ENCODE measurements at places on chromosomes 5 and 9.
A peak's percentile ranks its signal among the peaks of the same experiment; 100 is the strongest.

DNA sequence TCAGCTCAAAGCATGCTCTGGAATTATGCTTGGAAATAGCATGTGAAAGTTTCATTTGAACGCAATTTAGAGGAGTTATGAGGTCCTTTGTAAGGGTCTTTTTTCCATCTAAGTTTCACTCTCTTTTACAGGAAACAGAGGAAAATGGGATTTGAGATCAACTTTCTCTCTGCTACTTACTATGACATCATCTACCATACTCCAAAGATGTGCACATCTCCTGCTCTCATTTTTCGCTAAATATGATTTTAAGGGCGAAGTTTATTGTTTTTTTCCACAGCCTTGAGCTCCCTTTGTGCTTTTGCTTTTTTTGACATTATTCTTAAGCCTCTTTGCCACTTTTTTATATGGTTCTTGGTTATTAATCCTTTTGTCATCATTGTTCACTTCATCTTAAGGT, 125.6 kb downstream of the NNT start:
- no peak for DNase-seq

DNA sequence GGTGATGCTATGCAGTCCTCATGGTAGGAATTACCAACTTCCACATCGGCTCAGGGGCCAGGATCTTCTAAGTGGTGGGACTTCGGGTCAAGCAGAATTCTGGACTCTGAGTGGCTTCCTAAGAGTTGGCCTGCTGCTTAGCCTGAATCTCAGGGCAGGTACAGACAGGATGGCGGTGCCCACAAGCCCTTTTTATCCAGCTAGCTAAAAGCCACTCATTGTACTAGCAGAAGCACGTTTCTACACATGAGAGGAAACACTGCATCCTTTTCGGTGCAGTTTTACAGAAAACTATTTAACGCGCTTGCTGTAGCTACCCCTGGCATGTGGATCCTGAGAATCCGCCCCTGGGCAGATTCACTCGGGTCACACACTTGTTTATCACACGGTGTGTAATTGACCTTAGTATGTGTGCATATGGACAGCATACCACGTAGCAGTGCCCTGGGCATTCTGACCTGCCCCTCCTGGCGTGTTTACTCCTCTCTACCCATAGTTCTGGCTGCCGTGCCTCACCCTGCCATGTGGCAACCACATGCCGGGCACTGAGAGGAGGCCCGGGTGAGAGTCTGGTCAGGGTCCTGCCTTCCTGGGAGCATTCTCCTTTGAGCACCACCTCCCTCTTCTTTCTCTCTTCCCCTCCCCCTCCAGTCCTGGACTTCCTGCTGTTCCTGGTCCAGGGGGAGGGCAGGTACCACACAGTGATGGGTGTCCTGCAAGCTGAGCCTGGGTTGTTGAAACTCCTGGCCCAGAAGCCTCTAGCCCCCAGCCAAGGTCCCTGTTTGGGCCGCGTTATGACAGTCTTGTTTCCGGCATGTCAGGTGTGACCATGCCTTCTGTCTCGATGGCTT, 65.9 kb downstream of the DAB2IP start:
- DNase-seq: no peak

DNA sequence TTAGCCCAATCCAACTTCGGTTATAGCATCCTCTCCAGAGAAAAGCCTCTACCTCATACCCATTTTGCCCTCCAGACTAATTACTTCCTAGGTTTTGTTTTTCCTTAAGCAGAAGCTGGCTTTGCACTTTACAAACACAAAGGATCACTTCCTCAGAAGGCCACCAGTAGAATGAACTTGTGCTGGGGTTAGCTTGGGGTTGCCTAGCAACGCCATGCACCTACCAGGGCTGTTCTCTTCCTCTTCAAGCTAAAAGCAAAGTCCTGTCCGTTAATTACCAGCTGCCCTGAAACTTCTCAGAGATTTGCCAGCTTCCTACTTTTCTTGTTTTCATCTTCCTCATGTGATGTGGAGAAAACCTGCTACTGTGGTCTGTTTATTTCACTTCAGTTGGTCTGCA, 132.0 kb upstream of the WWC1 start:
- no peak for DNase-seq

- DNase-seq: no peak
These were observed 79.6 kb downstream of the PAPPA start for GRCh38 chr9:116233160-116233530.

GRCh38 chr5:65823845-65824445, 101.9 kb downstream of the NLN start:
- no peak for DNase-seq

- no peak for DNase-seq
These were observed 41.3 kb upstream of the HSPA9 start for GRCh38 chr5:138616508-138616907.

GRCh38 chr9:107989544-107989943, 500.0 kb upstream of the KLF4 start:
- DNase-seq: no peak

GRCh38 chr5:158364367-158364766, 505.4 kb upstream of the CLINT1 start:
- no peak for DNase-seq

GRCh38 chr5:66407765-66408164, 188.4 kb upstream of the MAST4 start:
- no peak for DNase-seq

GRCh38 chr5:27388755-27389154, 350.4 kb upstream of the CDH9 start:
- DNase-seq: no peak

- DNase-seq: no peak
These were observed 37.4 kb downstream of the PRRX2 start for GRCh38 chr9:129702589-129703520.

GRCh38 chr9:131266266-131267229, 9.8 kb downstream of the FAM78A start:
- no peak for DNase-seq

DNA sequence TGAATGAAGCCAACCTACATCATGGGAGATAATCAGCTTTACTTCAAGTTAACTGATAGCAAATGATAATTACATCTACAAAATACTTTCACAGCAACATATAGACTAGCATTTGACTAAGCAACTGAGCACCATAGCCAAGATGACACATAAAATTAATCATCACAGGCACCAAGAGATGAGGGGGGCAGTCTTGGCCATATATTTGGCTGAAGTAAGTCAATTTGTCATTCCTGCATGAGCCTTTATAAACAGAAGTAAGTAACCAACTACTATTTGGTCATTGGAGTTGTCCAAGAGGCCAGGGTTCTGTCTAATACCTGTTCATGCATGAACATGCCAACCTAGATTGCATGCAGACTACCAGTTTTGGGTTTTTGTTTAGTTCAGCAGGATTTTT, 53.6 kb downstream of the PDCD1LG2 start:
- DNase-seq: no peak

- DNase-seq: no peak
These were observed 71.6 kb downstream of the GCNT1 start for GRCh38 chr9:76530458-76531110.

DNA sequence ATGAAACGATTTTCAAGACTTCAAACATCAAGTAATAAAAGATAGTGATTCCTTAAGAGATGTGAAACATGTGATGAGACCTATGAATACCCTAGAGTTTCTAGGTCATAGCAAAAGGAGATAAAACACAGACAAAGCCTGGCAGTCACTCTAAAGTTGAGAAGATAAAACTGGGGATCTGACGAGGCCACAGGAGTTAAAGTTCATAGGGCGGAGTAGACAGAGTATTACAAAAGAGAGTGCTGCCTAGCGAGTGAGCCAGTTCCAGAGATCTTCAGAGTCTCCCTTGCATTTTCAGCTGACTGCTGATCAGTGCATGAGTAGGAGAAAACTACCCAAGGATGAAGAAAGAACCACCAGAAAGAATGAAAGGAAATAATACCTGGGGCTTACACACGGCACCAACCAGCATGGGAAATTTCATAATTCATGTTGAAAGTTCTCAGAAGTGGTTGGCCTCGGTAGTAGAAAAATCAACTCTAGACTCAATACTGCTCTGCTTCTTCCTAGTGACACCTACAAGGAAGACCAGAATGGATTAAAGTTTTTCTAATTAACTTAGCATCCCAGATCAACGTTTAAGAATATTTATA, 30.4 kb downstream of the FBXO4 start:
- DNase-seq: no peak

DNA sequence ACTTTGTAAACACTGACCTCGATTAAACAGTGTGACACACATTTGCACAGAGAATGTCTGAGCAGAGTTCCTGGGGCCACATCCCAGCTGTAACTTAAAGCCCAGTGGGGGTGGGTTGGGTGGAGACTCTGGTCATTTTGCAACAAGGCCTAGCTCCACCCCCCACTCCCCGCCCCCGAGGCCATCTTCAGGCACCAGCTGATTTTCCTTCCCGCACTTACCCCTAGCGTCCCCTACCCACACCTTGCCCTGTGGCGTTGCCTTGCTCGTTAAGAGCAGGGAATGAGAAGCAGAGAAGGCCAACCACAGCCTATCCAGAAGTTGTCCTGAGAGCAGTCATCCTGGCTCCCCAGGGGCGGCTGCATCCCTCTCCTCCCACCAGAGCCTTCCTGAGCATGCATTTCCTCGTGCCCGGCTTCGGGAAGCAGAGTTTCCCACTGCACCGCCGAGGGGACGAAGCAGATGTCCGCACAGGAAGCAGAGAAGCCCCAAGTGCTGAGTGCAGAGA, 101.7 kb upstream of the SARDH start:
- no peak for DNase-seq

GRCh38 chr5:453725-454481, 10.9 kb downstream of the EXOC3 start:
- DNase-seq: no peak

DNA sequence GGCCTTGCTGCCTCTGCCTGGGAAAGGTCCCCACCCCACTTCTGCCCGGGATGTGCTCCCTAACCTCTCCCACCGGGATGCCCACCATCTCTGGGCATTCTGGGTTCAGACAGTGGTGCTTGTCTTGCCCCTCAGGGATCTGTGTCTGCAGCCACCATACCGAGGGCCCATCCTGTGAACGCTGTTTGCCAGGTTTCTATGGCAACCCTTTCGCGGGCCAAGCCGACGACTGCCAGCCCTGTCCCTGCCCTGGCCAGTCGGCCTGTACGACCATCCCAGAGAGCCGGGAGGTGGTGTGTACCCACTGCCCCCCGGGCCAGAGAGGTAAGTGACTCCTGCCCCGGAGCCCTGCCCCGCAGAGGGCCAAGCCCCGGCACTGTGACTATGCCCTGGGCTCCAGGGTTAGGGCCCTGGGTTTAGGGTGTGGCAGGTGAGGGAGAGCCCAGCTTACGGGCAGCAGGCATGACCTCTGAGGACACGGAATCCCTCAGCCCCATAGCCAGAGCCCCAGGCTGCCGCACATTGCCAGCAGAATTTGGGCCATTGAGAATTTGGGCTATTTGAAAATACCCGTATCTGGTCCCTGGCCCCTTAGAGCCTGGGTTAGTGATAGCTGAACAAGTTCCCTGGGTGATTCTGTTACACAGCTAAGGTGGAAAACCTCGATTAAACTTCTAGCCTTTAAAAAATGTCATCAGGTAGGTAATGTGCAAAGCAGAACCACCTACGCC, 35.3 kb upstream of the AIF1L start:
- no peak for DNase-seq

DNA sequence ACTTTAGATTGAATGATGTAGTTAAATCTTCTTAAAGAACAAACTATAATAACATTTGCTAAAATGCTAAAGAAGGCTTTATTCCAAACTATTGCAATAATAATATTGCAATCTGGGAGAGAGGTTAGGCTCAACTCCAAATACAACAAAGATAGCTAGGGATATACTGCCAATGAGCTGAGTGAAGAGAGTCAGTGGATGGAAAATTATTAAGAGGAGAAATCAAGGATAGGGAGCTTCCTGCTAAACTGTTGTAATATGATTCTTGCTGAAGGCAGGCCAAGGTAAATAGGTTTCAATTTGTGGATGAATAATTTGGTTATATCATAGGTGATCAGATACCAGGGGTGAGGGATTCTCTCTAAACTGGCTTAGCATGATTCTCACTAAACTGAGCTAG, 1651.5 kb downstream of the EFNA5 start:
- no peak for DNase-seq

- DNase-seq: peak; percentile 35
These were observed 49.6 kb downstream of the NSUN2 start for GRCh38 chr5:6583049-6583880.

- DNase-seq: no peak
These were observed 24.1 kb upstream of the TRAF1 start for GRCh38 chr9:120950421-120951388.

GRCh38 chr9:3457175-3457574, 68.6 kb downstream of the RFX3 start:
- no peak for DNase-seq

DNA sequence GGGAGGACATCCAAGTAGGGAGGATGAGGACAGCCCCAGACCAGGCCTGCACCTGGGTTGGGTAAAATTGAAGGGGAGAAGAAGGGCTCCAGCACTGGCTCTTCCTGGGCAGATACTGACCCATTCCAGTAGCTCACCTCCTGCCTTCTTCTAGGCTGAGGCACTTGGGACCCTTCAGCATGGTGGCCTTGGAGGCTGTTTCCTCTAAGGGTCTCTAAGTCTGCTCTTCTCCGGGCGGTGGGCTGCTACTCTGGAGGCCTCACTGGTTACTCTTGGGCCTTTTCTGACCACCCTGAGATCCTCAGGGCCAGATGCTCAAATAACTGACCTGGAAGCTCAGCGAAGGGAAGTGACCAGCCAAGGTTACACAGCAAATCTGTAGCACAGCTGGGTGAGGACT, 2.8 kb upstream of the TIFAB start:
- DNase-seq: no peak

GRCh38 chr5:9337928-9338595, 207.8 kb downstream of the SEMA5A start:
- peak; percentile 12 for DNase-seq

- no peak for DNase-seq
These were observed 23.2 kb downstream of the DOCK8 start for GRCh38 chr9:237858-238345.

DNA sequence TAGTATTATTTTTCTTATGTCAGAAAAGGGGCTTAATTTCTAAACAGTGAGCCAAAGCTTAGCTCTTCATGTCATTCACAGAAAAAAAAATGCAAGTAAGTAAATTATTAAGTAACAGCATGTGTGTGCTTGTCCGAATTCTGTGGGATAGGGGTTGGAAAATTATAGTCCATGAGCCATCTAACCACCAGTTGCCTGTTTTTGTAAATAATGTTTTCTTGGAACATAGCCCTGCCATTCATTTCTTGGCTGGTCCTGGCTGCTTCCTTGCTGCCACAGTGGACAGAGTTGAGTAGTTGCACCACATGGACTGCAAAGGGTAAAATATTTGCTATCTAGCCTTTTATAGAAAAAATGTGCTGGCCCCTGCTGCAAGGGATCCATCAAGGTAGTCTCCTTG, 513.7 kb upstream of the WWC1 start:
- no peak for DNase-seq

DNA sequence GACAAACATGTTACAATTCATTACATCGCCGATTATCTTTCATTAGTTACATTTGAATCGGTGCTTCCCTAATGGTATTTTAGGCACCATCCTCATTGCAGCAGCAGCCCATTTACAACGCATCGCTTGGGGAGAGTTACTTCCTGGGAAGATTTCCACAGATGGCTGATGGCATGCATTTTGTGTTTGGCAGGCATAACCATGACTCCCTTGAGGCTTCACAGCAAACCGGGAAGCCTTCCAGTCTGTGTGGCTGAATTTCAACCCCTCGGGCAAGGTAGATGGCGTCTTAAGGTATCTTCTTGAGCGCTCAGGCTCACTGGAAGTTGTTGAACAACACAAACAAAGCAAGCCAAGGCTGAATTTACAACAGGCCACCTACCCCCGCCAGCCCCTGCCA, 1.6 kb upstream of the DNAH5 start:
- DNase-seq: no peak

Data from anterior cingulate cortex (tissue), 58 donors.